ENCODE measurements at places on chromosomes 3 and 15.
A peak's percentile ranks its signal among the peaks of the same experiment; 100 is the strongest.

DNA sequence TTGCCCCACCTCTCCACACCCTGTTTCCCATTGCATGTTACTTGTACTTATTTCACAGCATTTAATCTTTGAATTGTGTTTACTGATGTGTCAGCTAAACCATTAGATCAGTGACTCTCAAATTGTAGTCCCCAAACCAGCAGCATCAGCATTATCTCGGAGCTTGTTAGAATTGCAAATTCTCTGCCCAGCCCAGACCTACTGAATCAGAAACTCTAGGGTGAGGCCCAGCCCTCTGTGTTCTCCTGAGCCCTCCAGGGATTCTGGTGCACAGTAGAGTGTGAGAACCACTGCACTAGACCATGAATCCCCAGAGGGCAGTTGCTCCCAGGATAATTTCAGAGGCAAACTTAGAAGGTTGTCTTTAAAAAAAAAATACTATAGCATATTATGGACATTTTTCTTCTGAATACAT lies 13.0 kb downstream of the PLD1 start:
- DNase-seq, result no peak

DNA sequence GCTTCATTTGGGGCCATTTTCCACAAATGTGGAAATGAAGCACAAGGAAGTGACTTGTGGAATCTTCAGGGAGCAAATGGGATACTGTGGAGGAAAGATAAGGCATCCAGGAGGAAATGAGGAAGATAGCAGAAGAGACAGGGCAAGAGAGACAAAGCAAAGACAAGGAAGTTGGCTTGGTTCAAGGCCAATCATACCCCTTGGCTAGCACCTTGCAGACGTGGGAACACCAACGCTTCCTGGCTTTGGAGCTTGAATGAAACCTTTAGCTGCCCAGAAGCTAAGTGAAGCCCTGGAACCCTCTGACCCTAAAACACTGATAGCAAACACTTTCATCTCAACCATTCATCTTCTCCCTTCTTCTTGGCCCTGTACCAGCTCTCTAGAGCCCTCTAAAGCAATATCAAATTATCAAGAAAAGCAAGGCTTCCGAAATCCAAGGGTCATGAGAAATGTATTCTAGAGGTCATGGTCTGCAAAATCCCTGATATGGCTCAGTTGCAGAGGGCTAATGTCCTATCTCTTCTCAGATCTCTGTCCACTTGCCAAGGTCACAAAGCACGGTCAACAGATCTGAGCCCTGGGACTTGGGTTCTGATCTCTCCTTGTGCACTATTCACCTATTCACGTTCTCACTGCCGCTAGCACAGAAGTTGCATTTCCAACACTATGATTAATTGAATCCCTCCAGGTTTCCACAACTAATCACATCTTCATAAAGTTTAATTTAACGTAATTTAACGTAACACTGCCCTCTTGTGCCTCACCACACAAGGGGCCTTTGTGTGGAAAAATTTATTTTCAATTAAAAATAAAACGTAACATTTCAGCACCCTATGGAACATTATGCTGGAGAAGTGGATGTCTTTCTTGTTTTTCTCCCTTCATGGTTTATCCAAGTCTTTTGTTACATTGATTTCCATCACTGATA lies 557.6 kb upstream of the ADAMTS9 start:
- no peak for DNase-seq

DNA sequence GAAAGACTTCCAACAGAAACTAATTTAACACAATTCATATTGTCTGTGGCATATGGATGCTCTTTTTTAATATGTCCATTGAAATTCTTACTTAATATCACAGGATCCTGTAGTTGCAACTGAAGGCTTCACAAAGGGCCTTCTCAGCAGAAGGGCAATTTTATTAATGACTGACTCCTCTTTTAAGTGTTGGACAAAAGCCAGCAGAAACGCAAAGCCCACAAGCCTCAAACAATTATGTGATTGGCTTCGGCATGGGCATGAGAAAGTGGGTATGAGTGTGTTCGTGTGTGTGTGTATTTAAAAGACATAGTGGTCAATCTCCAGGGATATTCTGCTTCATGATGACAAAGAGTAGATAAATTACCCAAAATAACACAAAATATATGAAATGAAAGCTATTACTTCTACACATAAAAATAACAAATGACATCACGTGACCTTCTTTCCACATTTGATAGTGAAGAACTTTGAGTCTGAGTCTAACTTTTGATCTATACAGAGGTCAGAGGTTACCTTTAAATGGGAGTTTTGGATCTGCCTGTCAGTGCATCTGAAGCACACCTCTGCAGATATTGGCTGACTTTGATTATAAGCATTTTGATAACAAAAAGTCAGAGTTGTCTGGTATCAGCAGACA lies 496.9 kb downstream of the CADM2 start:
- no peak for DNase-seq

DNA sequence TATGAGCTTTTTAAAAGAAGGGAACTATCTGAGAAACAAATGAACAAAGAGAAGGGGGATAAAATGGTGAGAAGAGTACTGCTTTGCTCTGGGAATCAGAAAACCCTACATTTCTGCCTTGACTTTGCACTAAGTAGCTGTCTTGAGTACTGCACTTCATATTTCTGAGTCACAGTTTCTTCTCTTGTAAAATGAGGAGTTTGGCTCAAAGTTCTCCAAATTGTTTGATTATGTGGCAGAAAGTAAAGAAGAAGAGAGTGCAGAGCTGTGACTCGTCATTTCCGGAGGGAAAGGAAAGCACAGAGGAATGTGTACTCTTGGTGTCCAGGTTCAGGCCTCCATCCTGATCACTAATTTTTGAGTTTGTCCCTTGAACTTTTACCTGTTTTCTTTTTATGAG lies 54.7 kb downstream of the TP63 start:
- DNase-seq, result no peak

DNA sequence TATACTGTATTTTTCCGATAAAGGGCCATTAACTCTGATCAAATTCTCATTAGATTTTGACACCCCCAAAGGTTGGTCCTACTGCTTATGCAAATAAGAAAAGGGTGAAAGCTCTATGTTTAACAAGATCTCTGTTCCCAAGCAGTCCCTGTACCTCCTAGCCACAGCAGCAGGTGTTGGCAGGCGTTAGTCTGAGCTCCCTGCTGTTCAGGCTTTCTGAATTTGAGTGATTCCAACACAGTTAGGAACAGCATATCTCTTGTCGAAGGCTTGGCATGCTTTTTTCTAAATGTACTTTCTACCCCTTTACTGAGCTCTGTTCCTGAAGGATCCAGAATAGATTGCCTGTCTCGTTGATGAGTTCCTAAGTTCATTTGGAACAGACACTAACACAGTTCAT lies 42.3 kb downstream of the MITF start:
- DNase-seq, result no peak

GRCh38 chr3:122097141-122097540 lies 42.0 kb downstream of the CD86 start:
- no peak for DNase-seq

- DNase-seq, result no peak
These were observed 28.2 kb upstream of the SCAANT1 start for GRCh38 chr3:63940389-63940757.

GRCh38 chr15:56815247-56815646 lies 81.9 kb upstream of the ZNF280D start:
- DNase-seq, result no peak

GRCh38 chr15:100301910-100302431 lies 39.8 kb downstream of the ADAMTS17 start:
- no peak for DNase-seq

DNA sequence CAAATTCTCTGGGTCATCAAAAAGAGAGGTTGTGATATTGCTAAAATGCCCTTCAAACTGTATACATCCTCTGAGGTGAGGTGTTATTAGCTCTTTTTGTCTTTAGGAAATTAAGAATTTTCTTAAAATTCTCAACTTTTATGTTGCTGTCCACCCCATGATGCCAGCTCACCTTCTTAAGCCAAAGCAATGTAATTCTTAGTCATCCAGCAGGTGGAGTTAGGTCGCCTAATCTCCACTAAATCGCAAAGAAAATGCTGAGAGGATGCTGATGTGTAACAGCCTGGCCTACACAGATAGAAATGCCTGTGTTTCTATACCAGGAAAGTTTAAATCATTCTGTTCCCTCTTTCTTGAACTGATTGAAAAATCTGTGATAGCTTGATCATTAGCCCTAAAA lies 770.2 kb upstream of the ALCAM start:
- peak; percentile 13 for DNase-seq

GRCh38 chr15:78679089-78679511 lies 38.1 kb upstream of the CHRNB4 start:
- DNase-seq, result no peak

GRCh38 chr3:132854856-132855535 lies 132.8 kb upstream of the NPHP3 start:
- no peak for DNase-seq

DNA sequence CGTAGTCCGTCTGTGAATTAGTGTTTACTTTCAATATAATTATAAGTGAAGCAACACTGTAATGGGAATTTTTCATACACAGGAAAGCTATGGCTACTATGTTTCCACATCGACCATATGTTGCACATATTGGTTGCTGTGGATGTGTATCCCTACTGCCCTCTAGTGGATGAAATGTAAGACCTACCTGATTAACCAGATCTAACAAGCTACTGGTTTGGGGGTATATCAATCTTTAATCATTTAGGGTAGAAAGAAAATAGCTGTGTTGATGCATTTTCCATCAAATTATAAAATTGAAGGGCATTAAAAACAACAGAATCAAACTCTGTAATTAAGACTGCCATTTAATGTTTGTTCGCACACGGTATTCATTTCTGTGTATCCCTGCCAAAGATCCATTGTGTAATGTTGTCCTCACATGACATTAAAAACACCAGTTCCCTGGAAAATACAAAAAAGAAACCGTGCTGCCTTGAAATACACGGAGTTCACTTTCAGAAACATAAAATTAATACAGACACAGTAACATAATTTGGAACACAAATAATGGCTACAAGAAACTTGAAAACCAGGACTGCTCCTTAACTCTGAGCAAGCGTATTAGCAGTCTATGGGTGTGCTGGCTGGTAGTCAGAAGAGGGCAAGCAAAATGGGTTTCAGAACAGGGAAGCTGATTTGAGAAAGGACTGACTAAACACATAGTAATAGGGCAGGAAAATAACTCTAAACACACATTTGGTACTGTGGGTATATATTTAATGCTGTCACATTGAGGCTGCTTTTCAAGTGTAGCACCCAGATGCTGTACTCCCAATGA lies 125.1 kb downstream of the TIGIT start:
- peak; percentile 73 for DNase-seq

- no peak for DNase-seq
These were observed 147.0 kb downstream of the GREM1 start for GRCh38 chr15:32864841-32865240.

GRCh38 chr3:48402907-48403306 lies 27.0 kb downstream of the PLXNB1 start:
- no peak for DNase-seq

GRCh38 chr15:62606376-62607113 lies 436.0 kb upstream of the TPM1 start:
- DNase-seq, result peak; percentile 52

GRCh38 chr15:98408231-98408630 lies 240.1 kb upstream of the IGF1R start:
- no peak for DNase-seq

GRCh38 chr15:99239545-99240198 lies 9.7 kb downstream of the TTC23 start:
- no peak for DNase-seq

GRCh38 chr3:66816090-66816761 lies 181.9 kb upstream of the KBTBD8 start:
- peak; percentile 47 for DNase-seq

DNA sequence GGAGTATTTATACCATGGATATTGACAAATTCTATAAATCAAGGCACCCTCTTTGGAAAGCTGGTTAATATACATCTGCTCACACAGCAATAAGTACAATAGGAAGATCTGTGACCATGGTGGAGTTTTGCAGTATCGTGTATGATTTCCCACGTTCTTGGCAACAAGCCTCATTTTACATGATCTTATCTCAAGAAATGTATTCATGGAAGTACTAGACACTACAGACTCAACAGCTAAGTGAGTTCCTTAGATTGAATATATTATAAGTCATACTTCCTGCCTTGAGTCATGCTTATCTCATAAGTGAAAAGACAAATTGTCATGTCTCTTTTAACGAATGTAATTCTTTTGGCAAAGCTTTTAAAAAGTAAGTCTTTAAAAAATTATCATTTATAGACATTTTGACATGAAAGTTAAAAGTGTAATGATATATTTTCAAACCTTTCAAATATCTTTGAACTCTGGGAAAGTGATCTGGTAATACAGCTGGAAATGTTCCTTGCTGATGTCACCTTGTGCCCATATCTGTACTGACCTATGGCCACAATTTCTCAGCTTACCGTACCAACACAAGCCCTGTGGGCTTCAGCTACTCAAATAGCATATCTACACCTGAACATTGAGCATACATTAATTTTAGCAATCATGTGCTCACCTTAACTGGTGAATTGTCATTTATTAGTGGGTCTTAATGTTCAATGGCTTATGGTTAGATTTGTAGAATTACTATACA lies 130.3 kb upstream of the TMC3 start:
- DNase-seq, result no peak

- no peak for DNase-seq
These were observed 1.9 kb downstream of the KBTBD8 start for GRCh38 chr3:67000009-67000408.

DNA sequence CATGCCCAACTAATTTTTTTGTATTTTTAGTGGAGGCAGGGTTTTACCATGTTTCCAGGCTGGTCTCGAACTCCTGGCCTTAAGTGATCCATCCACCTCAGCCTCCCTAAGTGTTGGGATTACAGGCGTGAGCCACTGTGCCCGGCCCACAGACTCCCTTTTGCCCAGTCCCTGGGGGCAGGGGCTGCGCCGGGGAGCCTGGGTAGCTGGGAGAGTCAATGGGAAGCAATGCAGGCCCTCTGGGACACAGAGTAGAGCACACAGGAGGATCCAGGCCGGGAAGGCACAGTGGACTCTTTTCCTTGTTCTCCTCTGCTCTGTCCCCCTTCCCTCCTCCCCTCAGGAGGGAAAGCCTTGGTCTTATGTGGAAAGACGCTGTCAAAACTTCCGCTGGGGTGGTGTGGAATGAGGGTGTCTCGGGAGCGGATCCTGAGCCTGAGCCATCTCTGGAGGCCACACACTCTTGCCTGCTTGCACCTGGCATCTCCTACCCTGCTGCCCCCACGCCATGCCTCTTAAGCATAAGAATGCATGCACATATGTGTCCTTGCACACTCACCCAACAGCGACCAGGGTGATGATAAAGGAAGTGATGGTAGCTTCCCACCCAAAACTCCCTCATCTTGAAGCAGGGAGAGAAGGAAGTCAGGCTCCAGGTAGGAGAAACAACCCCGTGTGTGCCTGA lies 11.9 kb upstream of the PRKCD start:
- DNase-seq, result no peak

DNA sequence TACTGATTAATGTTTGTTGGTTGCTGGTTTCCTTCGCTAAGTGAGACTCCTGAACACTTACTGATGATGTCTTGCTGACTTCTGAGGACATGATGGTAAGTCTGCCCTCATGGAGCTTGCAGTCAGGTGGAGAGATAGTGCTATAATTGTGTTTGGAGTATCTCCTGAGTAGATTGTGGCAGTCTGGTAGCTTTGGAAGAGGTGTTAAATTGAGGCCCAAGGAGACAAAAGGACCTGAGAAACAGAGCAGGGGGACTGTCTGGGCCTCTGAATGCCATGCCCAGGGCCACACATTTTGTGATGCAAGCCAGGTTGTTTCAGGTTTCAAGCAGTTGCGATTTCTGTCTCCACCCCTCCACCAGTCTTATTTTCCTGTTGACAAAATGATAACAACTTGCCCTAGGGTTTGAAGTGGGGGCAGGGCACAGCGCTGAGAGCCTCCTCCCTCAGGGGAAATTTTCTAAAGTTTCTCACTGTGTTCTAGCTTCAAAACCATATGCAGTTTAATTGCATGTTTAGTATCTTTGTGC lies 16.7 kb downstream of the SMAD3 start:
- DNase-seq, result no peak
